NB4 (cell line): ENCODE measurements at places on chromosomes 16 and 17.

- no peak for DNase-seq
Measured at GRCh38 chr17:37219876-37220606, 155.7 kb upstream of the C17orf78 start.

DNA sequence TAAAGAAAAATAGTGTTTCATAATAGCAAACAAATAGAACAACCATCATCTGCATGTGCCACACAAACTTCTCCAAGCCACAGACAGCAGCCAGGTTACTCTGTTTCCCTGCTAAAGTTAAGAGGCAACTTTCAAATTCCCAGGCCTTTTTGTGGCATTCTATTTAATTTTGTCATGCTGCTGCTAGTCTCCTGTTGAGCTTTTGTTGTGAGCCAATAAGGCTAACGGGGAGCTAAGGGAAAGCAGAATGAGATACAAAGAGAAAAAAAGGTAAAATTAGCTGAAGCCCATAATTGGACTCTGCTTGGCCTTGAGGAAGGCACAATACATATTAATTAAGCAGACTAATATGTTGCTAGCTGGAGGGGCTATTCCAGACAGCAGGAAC lies 74.7 kb upstream of the GNAO1 start:
- DNase-seq = no peak

GRCh38 chr17:14211801-14212200 lies 24.9 kb downstream of the CDRT15 start:
- peak; percentile 16 for DNase-seq

- peak; percentile 49 for DNase-seq
Measured at GRCh38 chr17:81720267-81721071, 8.4 kb downstream of the SLC25A10 start.

GRCh38 chr17:28746611-28747050 lies 2.8 kb downstream of the TRAF4 start:
- no peak for DNase-seq

GRCh38 chr17:11006530-11006929 lies 168.6 kb upstream of the PIRT start:
- peak; percentile 21 for DNase-seq

- DNase-seq = no peak
Measured at GRCh38 chr17:31693433-31694220, 165.4 kb downstream of the COPRS start.

DNA sequence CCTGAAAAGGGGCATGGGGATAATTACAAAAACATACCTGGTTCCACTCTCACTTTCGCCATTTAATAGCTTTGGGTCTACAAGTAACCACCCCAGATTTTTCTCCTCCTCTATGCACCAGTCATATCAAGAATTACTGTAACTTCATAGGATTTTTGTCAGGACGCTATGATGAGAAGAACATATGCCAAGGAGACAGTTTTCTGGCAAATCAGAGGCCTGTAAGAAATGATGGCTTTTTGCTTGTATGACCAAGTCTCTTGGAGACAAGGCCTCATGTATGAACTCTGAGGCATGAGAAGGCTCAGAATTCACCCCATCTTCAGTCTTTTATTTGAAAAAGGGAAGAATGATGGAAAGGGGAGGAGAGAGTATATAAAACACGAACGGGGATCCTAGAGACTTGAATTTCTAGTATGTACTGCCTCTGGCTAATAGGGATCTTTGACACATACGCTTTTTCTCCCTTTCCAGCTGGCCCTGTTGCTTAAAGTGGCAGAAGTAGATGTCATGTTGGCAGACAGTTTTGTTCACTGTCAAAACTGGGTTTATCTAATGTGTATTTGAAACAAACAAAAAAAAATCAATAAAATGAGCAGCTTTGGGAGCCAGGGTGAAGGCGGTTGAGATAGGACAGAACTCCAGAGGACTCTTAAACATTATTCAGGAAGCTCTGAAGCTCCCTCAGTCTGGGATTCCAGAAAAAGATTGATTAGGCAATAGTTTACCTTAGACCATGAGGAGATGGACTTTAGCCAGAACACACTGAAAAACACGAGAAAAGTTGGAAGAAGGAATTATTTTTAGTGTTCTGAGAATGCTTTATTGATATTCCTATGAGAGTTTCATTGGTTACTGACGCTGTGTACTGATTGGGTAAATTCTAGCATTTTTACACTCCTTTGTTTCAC lies 656.6 kb downstream of the WWOX start:
- DNase-seq = no peak

- DNase-seq = no peak
Measured at GRCh38 chr17:12128946-12129345, 108.3 kb downstream of the MAP2K4 start.

- no peak for DNase-seq
Measured at GRCh38 chr16:78750611-78751010, 651.2 kb downstream of the WWOX start.

DNA sequence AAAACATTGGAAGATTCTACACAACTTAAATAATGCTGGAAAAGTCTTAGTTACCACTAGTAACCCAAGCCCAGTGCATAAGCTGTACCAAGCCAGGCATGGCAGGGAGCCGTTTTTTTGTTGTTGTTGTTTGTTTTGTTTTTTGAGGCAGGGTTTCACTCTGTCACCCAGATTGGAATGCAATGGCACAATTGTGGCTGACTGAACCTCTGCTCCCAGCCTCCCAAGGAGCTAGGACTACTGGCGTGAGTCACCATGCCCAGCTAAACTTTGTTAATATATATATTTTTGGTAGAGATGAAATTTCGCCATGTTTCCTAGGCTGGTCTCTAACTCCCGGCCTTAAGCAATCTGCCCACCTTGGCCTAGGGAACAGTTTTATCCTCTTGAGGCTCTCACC lies 564 bp upstream of the TMIGD1 start:
- no peak for DNase-seq

- DNase-seq = no peak
Measured at GRCh38 chr17:1872976-1873375, 43.2 kb downstream of the RPA1 start.

DNA sequence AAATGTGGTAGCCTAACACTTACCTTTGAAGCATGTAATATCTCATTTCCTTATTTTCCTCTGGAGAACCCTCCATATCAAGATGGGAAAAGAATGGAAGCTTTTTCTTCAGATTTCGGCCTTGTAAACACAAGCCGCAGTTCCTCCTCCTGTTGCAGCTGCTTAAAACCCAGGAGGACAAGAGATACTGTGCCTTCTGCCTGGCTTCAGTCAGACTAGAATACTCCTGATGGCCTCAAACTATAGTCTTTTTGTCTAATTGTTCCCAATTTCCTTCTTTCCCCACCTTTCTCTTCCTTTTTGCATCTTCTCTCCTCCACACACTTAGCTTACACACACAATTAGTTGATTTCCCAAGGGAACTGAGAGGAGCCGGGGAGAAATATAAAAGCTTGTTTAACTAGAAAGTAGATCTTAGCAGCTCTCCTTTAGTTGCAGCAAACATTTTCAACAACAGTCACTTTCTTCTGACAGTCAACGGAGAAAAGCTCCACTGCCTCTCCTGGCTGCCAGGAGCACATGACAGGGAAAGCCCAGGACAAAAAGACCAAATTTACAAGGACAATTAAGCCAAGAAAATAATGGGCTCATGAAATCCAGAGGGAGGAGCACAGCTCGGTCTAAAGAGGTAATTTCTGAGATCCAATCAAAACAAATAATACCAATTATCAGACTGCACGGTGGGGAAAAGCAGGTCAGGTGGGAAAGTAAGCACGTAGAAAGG lies 76.4 kb upstream of the C17orf78 start:
- DNase-seq = peak; percentile 36

DNA sequence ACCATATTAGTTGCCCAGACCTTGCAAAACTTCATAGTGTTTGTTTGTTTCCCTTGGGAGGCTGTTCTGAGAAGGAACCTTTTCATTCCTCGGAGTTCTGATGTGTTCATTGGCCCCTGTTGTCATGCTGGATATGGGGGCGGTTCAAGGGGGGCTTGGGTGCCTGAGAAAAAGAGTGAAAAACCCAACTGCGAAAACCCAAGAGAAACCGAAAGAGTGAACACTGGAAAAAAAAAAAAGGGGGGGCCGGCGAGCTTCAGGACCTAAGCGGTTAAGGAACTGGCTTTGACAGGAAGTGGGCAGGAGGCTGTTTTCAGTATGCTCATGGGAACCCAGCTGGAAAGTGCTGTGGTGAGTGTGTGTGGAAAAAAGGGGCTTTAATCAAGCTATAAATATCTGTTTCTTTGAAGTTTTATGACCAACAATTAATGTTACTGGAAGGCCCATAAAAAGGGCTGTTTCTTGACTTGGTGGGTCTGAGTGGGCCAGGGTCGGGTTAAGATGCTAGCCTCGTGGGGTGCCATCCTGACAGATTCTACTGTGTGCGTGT lies 510.7 kb downstream of the MAF start:
- DNase-seq = peak; percentile 96

DNA sequence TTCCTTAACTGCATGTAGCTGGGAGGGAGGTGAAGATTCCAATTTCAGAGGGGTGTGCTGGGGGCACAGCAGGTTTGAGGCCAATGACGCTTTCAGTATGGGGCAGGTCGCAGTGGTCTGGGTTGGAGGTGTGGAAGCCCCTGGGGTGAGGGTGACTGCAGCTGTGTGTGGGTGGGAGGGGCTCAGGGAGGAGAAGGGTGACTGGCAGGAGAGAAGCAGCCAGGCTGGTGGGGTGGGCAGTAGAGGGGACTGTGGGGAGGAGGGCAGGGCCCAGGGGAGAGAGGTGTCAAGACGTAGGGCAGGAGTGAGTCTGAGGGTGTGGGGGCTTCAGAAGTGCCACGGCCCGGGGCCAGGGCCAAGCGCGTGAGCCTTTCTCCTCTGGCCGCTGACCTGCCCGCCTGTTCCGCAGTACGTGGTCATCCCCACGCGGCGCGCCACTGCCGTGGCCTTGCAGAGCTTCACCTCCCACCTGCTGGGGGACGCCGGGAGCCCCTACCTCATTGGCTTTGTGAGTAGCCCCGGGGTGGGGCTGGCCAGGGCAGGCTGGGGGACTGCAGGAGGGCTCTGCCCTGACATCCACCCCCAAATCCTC lies 19.4 kb downstream of the MYBBP1A start:
- peak; percentile 36 for DNase-seq

DNA sequence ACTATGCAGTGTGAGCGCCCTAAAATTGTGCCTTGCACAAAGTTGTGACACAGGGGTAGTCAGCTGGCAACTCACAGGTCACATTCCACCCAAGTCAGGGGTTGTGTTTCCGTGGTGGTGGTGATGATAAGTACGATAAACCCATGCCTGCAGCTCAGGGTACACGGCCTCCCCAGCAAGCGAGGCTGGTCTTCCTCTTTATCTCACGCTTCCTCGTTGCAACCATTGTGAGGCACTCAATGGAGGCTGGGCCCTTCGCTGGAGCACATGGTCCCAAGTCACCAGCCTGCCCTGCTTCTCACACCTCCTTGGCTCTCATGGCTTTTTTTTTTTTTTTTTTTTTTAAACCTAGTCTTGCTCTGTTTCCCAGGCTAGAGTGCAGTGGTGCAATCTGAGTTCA lies 307.5 kb downstream of the CPPED1 start:
- peak; percentile 9 for DNase-seq

DNA sequence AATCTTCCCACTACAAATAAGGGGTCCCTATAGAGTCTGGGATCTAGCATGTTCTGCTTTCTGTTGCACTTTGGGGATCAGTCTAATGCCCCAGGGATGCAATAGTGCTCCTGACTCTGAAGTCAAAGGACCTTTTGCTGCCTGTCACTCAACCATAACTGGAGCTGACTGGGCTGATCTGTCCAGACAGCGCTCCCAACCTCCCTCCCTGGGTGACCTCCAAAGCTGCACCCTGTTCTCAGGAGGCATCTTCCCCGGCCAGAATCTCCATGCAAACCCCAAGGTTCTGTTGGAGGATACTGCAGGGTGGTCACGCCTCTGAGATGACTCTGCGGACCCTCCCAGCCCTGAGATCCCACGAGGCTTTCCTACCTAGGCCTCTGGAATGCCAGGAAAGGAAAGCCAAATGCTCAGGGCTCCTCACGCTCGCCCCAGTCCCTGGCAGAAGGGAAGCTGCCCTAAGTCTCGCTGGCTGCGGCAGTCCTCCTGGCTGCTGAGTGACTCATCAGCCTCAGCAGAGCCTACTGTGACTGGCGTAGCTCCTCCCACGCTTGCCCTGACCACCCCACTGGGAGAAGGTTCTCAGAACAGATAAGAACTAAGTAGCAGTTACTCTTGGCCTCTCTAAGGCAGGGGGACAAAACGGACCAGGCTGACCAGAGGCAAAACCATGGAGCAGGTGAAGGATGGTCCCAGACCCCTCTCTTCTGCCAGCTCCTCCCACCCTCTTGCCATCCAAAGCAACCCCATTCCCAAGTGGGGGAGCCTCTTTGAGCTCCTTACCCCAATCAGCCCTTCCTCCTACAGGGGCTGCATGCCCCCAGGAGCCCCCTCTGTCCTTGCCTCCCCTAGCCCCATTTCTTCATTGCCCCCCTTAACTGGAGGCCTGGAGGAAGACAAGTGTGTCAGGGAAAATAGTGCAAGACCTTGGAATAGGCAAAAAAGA lies 124.1 kb upstream of the TNRC6C start:
- DNase-seq = peak; percentile 91

GRCh38 chr16:12531937-12532336 lies 271.8 kb downstream of the CPPED1 start:
- peak; percentile 20 for DNase-seq

GRCh38 chr16:89658221-89658879 lies 714 bp downstream of the SPATA33 start:
- DNase-seq = peak; percentile 55

GRCh38 chr17:47611372-47612350 lies 38.1 kb upstream of the KPNB1 start:
- no peak for DNase-seq

DNA sequence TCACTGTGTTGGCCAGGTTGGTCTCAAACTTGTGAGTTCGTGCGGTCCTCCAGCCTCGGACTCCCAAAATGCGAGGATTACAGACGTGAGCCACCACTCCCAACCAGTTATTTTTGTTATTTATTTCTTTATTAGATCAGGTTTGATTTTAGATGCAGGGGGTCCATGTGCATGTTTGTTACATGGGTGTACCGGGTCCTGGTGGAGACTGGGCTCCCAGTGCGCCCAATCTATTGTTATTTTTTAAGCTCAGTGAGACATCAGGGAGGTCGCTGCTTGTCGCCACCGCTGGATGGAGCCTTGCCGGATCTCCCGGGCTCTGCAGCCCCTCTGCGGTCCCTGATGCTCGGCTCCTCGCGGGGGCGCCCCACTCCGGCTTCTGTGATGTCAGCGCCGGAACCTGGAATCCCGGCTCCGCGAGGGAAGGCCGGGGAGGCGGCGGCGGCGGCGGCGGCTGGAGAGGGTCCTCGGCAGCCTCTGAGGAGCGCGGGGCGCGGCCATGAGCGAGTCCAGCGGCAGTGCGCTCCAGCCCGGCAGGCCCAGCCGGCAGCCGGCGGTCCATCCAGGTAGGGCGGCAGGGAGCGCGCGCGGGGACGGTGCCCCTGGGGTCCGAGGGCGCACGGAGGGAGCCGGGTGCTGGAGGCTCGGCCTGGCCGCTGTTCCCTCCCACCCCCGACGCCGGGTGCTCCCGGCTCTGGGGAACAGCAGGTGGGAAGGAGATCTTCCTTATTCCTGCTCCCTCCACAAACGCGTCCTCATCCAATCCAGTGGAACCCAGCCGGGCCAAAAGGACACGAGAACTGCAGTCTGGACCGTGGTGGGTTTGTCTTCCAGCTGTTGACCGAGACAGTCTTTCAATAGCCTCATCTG lies at the start of gene TMC7:
TSS of gene TMC7 (plus strand) at position 370 of the 870 bp plus-strand sequence. CDS start at position 500, 130 bp downstream.
- peak; percentile 28 for DNase-seq

GRCh38 chr16:85600078-85600477 lies 13.0 kb upstream of the GSE1 start:
- DNase-seq = no peak
